AG04450 (cell line): ENCODE measurements at places on chromosomes 2 and 18. TPM values are rescaled to one million over a fixed set of nuclear protein-coding genes. Genes with fewer than 3 reads are reported as not detected.

DNA sequence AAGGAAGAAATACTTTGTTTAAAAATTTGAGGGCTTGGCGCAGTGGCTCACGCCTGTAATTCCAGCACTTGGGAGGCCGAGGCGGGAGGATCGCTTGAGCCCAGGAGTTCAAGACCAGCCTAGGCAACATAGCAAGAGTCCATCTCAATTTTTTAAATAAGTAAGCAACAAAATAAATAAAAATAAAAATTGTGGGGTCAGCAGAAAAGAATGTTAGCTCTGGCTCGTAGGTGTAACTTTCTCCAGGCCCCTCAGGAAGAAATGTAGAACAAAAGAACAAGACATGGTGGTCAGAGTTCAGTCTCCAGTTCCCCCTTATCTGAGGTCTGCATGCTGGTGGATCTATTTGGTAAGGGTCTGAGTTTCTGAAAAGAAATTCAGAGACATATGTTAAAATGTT, 20.4 kb upstream of the PDCL3 start:
- DNase-seq, result no peak

GRCh38 chr2:74924463-74925265, 33.8 kb upstream of the POLE4 start:
- no peak for DNase-seq

GRCh38 chr2:154762638-154763037, 64.1 kb downstream of the KCNJ3 start:
- no peak for DNase-seq

GRCh38 chr18:42442656-42443055, 487.6 kb downstream of the PIK3C3 start:
- DNase-seq, result no peak

DNA sequence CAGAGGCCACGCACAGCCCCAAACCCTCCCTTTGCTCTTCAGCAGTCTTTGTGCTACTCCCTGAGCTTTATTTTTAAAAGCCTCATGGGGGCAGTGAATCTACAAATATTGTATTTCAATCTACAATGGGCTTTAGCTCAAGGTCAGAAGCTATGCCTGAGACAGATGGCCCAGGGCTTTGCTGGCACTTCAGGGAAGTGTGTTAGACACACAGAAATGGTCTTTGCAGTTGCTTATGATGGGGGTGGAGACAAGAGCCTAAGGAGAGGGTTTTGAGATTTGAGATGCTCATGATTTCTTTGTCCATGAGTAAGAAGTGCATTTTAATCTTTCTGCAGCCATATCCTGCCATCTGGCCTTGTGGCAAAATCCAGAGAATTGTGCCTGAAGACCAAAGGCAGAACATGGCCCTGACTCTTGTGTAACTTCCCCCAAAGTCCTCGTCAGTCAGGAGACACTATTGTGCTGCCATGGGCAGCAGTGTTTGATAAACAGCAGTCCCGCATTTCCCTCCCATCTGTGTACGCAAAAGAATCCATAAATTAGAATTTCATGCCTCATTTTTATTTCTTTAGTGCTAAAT, 92.6 kb downstream of the VAPA start:
- DNase-seq, result peak; percentile 6

GRCh38 chr2:46248171-46248570, 49.0 kb upstream of the EPAS1 start:
- no peak for DNase-seq

- no peak for DNase-seq
These were observed 60.7 kb upstream of the PPM1B start for GRCh38 chr2:44107974-44108373.

DNA sequence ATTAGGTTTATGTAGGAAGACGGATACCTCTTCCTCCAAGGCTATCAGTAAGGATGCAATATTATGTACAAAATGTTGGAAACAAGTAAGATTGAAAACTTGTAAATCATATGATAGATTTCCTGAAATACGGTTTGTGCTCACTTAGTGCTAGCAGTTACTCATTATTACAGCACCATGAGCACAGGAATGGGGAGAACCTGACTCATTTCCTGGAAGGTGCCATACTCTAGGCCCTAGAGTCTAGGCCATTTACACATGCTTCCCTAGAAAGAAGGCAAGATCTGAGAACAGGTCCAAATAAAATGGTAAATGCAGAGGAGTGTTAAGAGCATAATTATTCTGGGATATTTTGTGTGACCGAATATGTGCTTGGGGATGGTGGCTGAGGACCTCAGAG, 467.7 kb upstream of the CELF4 start:
- no peak for DNase-seq

- no peak for DNase-seq
These were observed 392.4 kb downstream of the TNS1 start for GRCh38 chr2:217610401-217610814.

DNA sequence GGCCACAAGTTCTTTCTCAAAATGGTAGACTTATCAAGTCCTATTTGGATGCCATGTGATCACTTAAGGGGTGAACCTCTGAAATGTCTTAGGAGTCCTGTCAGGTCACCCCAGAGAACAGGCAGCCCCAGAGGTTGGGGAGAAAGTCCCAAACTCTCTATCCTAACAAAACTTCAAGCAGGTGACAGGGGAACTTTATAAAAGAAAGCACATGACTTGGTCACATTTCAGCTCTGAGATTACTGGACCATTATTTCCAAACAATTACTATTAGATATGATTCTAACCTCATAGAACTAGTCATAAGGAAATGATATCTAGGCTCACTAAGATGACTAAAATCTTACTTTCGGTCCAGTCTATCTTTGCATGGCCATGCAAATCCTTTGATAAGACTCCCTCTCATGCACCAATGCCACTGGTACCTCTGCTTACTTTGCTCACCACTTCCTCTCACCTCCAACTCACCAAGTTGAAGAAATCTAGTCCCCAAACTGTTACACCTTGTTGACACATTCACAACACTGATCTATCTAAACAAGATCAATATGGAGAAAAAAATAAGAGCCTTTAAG, 107.0 kb downstream of the GALNT14 start:
- DNase-seq, result no peak

- DNase-seq, result no peak
These were observed 185.0 kb downstream of the PRPF40A start for GRCh38 chr2:152532241-152532640.

DNA sequence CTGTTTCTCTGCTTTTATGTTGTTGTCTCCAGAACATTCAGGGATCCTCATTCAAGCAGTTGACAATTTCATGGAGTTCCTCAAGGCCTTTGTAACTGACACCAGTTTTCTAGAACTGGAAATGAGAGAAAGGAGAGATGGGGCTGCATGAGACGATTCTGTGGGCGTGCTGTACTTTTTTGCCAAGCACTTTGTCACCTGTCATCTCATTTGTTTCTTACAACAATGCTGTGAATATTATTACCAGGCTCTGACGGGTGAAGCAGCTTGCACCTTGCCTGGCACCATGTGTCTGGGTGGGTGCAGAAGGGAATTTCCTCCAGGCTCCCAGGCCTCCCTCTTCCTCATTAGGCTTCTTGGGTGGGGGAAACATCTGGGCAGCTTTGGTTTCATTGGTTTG, 22.2 kb upstream of the ATOH8 start:
- no peak for DNase-seq

DNA sequence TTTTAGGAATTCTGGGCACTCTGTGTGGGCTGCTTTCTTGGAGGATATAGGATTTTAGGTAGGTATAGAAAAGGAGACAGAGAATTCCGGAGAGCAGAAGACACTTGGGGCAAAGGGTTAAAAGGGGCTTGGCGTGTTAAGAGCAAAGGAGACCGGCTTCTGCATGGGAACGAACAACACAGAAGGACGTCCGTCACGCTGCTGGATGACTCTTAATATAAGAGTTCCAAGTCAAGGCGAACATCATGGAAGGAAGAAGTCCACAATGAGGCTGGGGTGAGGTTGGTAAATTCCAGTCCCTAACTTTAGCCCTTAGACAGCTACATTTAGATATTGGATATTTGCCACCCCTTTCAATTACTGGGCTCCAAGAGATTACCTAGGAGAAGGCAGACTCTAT, 15.9 kb upstream of the SLC20A1 start:
- no peak for DNase-seq

DNA sequence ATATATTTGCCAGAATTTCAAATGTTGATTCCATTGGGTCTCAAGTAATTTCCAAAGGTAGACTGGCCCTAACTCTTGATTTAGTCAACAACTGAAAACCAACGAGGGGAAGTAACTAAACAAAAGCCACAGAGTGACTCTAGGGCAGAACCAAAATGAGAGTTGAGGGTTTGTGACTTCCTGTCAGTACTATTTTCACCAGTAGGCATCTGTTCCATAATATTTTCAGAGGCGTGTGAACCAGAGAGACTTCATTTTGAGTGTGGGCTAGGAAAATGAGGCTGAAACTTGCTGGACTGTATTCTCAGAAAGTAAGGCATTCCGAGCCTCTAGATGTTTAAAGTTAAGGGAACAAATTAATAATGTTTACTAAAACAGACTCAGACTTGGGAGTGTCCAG, 70.6 kb downstream of the GDF7 start:
- DNase-seq, result no peak

GRCh38 chr2:23809150-23809549, 117.8 kb downstream of the ATAD2B start:
- DNase-seq, result no peak

DNA sequence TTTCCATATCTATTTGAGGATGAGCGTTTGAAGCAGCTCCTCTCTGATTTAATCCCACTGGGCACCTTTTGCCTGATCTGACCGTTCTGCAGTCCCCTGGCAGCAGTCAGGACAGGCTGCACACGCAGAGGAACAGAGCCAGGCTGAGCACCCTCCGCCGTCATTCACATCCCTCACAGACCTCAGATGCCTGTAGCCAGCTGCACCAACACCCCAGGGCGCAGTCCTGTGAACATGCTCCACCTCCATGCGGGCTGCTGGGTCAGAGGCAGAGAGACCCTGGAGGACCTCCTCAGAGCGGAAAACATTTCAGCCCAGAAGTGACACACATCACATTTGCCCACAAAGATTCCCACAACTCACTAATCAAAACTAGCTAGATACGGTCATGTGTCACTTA, 146.1 kb downstream of the SEPTIN10 start:
- DNase-seq, result no peak

- DNase-seq, result no peak
These were observed 202.7 kb downstream of the CLIP4 start for GRCh38 chr2:29317801-29318485.

DNA sequence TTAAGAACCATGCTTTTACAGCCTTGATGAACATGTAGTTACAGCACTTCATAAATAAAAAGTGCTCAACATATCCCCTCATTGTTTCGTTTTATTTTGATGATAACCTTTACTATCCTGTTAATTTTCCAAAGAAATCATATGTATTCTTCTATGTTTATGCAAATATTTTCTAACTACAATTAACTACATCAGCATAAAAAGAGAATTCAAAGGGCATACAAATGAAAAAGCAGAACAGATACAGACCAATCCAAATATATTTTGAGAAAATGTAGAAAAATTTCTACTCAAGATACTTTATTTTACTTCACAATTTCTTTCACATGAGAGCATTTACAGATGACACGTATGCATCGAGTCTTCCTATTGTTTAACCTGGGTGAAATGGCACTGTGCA, 69.1 kb downstream of the MBD2 start:
- no peak for DNase-seq

GRCh38 chr2:208239770-208240493, 14.9 kb downstream of the IDH1 start:
- DNase-seq, result no peak

GRCh38 chr2:127950264-127950663, 64.5 kb upstream of the AMMECR1L start:
- no peak for DNase-seq

The AKAIN1 gene
- polyA plus RNA-seq, result not detected in 2 replicates

The ANKRD62 gene
- polyA plus RNA-seq, result not detected in 2 replicates

The MEP1B gene
- not detected in 2 replicates for polyA plus RNA-seq

The DPP10 gene
- not detected in 2 replicates for polyA plus RNA-seq

The SYT4 gene
- not detected in 2 replicates for polyA plus RNA-seq

The MPP4 gene
- polyA plus RNA-seq, result 8.6 and 9.1 TPM in 2 replicates

The ZBTB14 gene
- polyA plus RNA-seq, result 11.7 and 17.7 TPM in 2 replicates

The CAPN14 gene
- polyA plus RNA-seq, result 0.09 TPM in 2 replicates

The BARD1 gene
- 3.9 and 4.2 TPM in 2 replicates for polyA plus RNA-seq

The NFE2L2 gene
- polyA plus RNA-seq, result 227 and 321 TPM in 2 replicates

The PPIG gene
- 26.9 and 47.1 TPM in 2 replicates for polyA plus RNA-seq
